ENCODE measurements at places on chromosomes 1 and 21.

DNA sequence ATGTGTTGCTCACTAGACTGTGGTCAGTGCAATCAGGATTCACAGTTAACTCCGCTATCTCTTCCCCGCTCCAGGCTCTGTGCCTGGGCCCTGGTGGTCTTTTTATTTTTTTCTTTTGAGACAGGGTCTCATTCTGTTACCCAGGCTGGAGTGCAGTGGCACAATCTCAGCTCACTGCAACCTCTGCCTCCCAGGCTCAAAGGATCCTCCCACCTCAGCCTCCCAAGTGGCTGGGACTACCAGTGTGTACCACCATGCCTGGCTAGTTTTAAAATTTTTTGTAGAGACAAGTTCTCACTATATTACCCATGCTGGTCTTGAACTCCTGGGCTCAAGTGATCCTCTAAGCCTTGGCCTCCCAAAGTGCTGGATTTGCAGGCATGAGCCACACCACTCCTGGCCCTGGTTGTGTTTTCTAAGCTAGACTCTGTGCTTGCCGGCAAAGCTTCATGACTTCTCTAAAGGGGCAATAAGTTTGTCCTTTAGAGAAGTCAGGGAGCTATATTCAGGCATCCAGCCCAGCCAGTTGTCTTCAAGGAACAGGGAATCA lies 1.4 kb downstream of the RCSD1 start:
- DNase-seq, result no peak

GRCh38 chr1:65924471-65924870 lies 131.8 kb downstream of the PDE4B start:
- no peak for DNase-seq

GRCh38 chr1:243288062-243288461 lies 32.2 kb downstream of the SDCCAG8 start:
- DNase-seq, result no peak

DNA sequence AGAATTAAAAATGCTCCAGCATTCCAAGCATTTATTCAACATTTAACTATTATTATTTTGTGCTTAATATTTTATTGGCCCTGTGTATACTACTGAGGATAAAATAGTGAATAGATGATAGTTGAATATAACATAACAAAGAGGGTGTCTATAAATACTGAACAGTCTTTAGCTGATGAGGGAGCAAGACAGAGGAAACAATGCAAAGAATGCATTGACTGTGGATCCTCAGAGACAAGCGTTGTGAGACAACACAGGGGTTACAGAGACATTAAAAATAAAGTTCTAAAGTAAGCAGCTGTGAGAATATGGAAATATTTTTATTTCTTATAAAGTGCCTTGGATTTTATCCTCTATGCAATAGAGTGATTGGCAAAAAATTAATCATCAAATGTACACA lies 1133.1 kb downstream of the PLA2G4A start:
- no peak for DNase-seq

DNA sequence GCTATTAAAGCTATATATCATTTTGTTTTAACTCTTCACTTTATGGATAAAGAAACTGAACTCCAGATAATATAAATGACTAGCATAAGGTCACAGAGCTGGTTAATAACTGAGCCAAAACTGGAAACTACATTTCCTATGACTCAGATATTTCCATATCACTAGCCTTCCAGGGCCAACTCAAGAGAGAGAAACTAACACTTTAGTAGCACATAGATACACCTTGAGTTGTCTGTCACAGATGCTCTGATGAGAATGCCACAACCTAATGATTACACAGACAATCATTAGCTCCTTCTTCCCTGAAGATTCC lies 40.7 kb downstream of the NME7 start:
- DNase-seq, result no peak

DNA sequence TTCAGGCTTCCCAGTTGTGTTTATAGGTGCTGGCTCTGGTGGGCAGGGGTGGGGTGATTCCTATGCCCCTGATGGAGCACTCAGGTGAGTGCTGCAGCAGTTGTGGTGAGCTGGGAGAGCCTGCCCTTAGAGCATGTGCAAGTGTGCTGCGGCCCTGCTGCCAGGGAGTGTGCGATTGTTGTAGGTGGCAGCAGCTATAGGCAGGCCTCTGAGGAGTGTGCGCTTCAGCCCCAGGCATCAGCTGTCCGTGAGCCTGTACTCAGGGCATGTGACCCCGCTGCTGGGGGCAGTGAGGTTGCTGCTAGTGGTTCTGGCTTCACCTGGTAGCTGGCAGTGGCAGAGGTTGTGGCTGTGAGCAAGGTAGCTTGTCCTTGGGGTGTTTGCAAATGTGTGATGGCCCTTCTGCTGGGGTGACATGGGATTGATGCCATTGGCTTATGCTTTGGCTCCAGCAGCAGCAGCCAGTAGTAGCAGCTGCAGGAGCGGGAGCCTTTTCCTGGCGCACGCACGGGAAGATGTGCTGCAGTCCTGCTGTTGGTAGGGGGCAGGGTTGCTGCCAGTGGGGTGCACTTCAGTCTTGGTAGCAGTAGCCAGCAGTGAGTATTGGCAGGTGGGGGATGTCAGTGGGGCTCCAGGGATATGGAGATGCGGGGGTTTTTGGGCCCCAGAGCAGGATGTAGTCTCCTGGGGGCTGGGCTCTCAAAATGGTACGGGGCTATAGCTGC lies 37.7 kb downstream of the SYCP1 start:
- no peak for DNase-seq

DNA sequence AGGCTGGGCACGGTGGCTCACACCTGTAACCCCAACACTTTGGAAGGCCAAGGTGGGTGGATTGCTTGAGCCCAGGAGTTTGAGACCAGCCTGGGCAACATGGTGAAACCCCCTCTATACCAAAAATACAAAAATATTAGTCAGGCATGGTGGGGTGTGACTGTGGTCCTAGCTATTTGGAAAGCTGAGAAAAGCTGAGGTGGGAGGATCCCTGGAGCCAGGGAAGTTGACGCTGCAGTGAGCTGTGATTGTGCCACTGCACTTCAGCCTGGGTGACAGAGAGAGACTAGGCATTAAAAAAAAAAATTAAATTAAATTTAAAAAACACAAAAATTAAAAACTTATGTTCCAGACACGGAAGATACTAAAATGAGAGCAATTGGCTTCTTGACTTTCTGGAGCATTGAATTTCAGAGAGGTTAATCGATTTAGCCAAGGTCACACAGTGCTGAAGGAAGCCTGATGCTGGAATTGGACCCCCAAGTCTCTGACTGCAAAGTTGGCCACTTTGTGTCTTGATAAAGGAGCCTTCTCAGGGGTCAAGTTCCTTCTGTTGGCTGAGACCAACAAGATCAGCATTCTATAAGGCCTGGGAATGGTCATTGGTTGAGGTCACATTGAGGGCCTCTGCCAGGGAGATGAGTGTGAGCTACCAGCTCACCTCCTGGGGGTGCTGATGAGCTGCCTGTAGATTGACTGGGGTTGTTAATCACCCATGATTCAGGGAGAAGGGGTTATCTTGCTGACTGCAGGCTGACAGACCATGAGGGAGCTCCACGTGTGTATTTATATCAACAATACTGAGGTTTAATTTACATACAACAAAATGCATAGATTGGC lies 54.3 kb downstream of the RPS6KA1 start:
- no peak for DNase-seq

All from stimulated activated CD8-positive, alpha-beta memory T cell treated with anti-CD3 and anti-CD28 coated beads, Interleukin-4, amount 100 ng/mL, for 4 hours (primary cell).